ENCODE measurements at places on chromosomes 7 and 10. TPM values are rescaled to one million over a fixed set of nuclear protein-coding genes. Genes with fewer than 3 reads are reported as not detected.

CDHR1 gene
- polyA plus RNA-seq = 0.22 TPM

DNAJB6 gene
- 124 TPM for polyA plus RNA-seq

DNA sequence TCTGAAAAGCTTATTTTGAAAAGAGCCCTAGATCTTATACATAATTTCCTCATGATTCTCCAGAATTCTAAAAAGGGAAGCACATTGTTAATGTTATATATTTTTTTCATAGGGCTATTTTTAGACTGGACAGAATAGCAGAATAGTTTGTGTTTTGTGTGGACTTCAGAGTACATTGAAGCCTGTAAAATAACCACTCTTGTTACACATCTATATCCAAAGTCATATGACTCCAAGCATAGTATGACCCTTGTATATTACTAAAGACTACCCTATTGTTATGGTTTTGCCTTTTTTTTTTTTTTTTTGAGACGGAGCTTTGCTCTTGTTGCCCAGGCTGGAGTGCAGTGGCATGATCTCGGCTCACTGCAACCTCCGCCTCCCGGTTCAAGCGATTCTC, 26.1 kb upstream of the FIS1 start:
- no peak for DNase-seq

- no peak for DNase-seq
Observed at GRCh38 chr10:71260622-71261325, 48.4 kb downstream of the UNC5B start.

GRCh38 chr7:152462995-152463708, 27.3 kb upstream of the KMT2C start:
- peak; percentile 91 for DNase-seq
